ENCODE measurements at places on chromosomes 3 and 15.
A peak's percentile ranks its signal among the peaks of the same experiment; 100 is the strongest.

- DNase-seq: no peak
These were observed 128.5 kb downstream of the C3orf70 start for GRCh38 chr3:185024406-185024805.

DNA sequence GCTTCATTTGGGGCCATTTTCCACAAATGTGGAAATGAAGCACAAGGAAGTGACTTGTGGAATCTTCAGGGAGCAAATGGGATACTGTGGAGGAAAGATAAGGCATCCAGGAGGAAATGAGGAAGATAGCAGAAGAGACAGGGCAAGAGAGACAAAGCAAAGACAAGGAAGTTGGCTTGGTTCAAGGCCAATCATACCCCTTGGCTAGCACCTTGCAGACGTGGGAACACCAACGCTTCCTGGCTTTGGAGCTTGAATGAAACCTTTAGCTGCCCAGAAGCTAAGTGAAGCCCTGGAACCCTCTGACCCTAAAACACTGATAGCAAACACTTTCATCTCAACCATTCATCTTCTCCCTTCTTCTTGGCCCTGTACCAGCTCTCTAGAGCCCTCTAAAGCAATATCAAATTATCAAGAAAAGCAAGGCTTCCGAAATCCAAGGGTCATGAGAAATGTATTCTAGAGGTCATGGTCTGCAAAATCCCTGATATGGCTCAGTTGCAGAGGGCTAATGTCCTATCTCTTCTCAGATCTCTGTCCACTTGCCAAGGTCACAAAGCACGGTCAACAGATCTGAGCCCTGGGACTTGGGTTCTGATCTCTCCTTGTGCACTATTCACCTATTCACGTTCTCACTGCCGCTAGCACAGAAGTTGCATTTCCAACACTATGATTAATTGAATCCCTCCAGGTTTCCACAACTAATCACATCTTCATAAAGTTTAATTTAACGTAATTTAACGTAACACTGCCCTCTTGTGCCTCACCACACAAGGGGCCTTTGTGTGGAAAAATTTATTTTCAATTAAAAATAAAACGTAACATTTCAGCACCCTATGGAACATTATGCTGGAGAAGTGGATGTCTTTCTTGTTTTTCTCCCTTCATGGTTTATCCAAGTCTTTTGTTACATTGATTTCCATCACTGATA is 557.6 kb upstream of the ADAMTS9 start:
- no peak for DNase-seq

DNA sequence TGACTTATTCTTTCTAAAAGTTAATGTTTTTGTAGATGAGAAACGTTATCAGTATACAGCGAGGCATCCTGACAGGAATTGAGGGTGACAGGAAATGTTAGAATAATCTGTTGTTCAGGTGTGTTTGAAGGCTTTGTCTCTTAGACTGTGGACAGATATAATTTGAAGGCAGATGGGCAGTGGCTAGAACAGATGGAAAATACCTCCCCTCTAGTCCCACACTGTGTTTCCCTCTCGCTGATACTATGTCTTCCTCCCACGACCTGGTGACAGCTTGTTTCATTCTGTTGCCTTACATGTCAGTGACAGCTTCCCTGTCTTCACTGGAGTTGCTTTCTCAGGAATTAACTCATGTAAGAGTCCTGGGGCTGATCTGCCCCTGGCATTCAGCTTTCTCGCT is 125.3 kb downstream of the MYRIP start:
- no peak for DNase-seq

GRCh38 chr3:63980830-63981498 is 42.3 kb downstream of the PSMD6 start:
- DNase-seq: no peak

GRCh38 chr3:36904641-36905040 is 40.2 kb downstream of the TRANK1 start:
- peak; percentile 54 for DNase-seq

DNA sequence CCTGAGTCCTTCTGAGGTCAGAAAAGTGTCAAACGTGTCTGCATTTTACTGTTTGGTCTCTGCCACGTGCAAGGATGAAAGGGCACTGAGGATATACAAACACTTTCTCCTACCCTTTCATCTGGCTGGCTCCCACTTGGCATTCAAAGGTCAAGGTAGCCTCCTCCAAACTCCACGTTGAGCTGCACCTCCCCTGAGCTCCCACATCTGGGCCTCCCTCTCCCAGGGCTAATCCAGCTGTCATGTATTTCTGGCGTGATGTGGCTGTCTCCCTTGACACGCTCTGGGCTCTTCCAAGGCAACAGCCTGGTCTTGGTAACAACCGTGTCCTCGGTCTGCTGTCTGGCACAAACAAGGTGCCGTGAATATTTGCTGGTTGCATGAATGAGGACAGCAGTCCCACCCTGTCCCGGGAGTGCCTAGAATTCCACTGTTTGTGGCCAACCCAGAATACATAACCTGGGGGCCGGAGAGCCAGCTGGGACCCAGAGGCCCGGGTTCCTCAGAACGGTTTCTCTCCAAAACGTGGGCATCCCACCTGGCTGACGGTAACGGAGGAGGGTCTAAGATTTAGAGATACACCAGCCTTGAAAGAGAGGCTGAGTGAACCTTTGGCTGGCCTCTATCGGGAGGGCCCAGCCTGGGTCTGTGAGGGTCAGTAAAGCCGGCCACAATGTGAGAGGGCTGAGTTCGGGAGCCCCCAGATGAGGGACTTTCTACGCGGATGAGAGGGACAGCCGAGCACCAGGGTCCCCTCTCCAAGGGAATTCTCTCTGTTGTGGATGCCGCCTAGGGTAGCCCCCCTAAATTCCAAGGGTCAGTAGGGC is 767 bp downstream of the GLT8D1 start:
- DNase-seq: peak; percentile 34

- DNase-seq: no peak
These were observed 28.5 kb downstream of the RBPMS2 start for GRCh38 chr15:64746921-64747320.

DNA sequence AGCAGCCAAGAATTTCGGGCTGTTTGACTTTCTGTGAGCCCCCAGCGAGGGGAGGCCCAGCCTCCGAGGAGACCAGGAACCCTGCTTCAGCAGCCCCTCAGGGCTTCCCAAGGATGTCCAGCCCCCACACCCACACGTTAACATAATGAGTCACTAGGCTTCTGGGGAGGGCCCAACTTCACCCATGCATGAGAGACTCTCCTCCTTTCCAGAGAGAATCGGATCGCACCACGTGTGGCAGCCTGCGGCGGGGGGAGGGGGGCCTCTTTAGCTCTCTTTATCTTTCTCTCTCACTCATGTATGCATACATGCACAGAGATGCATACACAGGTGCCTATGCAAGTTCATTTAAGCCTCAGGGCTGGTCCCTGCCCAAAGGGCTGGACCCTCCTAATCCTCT is 3.1 kb upstream of the AP2M1 start:
- DNase-seq: peak; percentile 68

GRCh38 chr3:138801792-138802191 is 32.9 kb downstream of the PIK3CB start:
- no peak for DNase-seq
